Left lobe of liver (tissue), 2 donors: ENCODE measurements at places on chromosomes 6 and 20. TPM values are rescaled to one million over a fixed set of nuclear protein-coding genes. Genes with fewer than 3 reads are reported as not detected.

LRRC1 gene
- total RNA-seq: 1.0 TPM

C2 gene
- total RNA-seq: 451 TPM

DNA sequence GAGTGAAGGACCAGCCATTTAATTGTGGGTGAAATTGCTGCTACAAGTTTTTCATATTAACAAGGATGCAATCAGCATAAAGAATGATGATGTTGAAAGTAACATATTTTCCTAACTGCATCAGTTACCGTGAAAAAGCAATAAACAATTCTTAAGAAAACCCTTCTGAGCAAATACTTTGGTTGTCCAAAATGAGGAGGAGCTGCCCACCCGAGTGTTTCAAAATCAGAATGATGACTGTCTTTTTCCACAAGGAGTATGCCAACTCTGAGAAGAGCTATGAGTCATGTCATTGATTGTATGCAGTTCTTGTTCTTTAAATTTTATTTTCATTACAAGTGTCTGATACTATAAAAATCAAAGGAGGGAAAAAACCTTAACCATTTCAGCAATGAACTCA lies 470.5 kb downstream of the COL12A1 start:
- no peak for DNase-seq

GRCh38 chr6:37244430-37245310 lies 12.9 kb upstream of the TBC1D22B start:
- peak; percentile 93 for DNase-seq

DNA sequence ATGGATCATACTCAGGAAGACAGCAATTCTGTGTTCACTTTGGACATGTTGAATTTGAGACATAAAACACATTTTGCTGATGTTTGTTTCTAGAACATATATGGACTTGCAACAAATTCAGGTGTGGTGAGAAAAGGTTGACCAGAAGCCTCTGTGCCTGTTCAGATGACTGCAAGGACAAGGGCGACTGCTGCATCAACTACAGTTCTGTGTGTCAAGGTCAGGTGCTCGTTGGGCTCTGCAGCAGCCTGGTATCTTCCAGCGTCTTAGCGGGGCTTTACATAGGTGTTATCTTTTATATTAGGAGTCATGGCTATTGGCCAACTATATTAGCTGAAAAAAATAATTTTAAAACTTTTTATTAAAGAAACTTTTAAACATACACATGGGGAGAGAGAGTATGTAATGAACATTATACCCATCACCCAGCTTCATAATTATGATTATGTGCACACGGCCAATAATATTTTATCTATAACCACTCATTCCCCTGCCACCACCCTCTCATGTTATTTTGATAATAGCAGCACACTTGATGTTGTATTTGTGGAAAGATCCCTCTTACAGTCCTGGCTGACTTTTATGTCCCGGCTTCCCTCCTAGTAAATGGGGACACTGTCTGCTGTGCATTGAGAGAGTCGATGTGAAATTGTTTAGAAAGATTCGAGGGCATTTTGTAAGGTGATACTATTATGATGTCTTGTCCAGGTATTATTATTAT lies 43.4 kb downstream of the ENPP1 start:
- no peak for DNase-seq

NPEPL1 gene
- 12.8 TPM for total RNA-seq

DNA sequence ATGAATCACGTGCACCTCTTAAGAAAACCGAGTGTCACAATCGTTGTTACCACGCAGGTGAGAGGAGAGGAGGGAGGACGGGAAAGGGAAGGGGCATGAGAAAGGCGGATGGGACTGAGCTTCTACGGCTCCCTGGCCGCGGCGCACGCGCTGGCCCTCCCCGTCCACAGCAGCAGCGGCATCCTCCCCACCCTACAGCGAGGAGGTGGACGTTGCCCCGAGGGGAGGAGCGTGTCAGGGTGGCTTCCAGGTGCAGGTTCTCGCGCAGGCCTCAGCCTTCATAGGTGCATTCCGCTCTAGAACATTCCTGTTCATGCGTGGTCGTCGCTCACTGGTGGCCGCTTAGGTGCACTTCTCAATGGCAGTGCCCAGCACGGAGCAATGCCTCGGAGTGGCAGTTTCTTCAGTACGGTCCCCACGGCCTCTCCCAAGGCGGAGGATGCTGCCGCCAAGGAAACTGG lies 29.7 kb upstream of the AFDN start:
- DNase-seq: peak; percentile 80

TCF19 gene
- 0.45 TPM for total RNA-seq

BMP7 gene
- 0.38 TPM for total RNA-seq

MATN4 gene
- total RNA-seq: not detected

- no peak for DNase-seq
Observed at GRCh38 chr20:58184063-58184462, 44.4 kb downstream of the ANKRD60 start.

DNA sequence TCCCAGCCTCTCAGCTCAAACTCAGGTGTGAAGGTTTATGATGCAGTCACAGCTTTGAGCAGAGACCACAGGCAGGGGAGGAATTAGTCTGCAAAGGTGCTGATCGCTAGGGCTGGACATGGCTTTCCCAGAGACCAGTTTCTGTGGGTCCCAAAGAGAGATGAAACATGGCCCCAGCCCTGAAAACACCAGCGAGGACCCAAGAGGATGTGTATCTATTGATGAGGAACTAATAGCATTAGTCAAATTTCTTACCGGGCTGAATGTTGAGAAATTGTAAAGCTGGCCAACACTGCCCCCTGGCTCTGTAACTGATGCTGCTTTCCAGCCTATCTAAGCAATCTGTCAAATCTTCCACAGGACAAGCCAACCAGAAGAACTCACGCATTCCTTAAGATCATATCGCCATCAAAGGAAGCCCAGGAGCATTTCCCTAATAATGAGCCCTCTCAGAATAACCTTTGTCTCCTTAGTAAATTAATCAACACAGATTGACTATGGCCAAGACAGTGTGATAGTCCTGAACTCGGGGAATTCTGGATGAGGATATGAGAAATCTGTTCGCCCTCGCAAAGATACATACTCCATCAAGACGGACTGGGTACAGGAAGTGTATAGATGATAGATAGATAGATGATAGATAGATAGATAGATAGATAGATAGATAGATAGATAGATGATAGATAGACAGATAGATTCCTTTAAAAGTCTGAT lies 7.8 kb upstream of the ACSS1 start:
- no peak for DNase-seq

DNA sequence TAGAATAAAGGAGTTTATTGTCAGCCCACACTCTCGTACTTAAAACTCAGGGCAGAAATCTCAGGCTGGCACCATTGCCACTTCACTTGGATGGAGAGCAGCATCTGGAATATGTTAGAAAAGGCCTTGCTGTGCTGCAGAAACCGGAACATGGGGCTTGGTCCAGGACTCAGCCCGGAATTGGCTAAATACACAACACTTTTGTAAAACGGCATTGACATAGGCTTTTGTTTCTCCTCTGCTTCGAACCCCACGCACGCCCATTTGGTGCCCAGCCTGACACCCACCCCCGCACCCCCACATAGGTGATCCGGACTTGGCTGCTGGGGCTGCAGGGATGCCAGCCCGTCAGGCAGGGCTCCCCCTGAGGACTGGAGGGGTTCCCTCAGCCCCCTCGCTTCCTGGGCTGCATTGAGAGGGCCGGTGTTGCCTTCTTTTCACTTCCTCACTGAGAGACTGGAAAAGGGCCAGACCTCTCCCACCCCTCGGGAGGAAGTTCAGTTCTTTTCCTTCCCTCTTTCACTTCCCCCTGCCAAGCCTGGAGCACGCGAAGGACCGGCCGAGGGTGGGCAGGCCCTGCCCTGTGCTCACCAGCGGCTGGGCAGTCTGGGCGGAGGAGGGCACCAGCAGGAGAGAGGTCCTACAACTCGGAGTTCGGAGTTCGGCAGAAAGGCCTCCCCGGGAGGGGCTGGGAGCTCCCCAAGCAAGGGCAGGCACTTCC lies 17.9 kb upstream of the CST3 start:
- DNase-seq: peak; percentile 49

GRCh38 chr20:5234158-5234557 lies 82.6 kb downstream of the PROKR2 start:
- no peak for DNase-seq

DNA sequence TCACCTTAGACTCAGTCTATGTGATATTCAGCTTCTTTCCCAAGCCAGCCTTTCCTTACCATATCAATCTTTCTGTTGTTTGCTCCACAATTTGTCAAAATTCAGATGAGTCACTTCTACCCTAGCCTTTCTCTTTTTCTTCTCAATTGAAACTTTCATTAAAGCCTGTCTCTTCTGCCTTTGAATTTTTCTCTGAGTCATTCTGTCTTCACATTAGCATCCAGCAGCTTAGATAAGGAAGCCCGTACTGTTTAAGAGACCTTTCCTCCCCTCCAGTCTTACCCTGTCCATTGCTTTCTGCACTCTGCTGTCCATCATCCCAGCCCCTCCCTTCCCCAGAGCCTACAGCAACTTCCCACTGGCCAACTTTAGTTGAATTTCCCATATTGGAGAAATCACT lies 34.9 kb upstream of the RALGAPA2 start:
- DNase-seq: no peak

DNA sequence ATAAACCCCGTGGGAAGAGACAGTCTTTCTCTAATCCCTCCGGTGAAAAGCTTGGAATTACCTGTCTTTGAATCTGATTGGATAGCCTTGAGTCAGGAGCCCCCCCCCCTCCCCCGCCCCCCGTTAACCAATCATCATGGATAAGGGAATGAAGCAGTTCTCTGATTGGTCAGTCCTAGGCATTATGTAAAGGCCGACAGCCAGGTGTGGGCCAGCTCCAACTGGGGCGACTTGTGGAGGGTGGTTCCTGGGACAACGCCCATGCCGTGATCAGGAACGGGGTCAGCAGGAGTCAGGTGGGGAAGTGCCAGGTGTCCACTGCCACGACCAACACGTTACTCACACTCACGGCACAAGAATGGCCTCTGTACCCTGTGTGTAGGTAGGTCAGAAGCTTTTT lies 406.8 kb upstream of the SULF2 start:
- DNase-seq: no peak

TMC2 gene
- not detected for total RNA-seq

DNA sequence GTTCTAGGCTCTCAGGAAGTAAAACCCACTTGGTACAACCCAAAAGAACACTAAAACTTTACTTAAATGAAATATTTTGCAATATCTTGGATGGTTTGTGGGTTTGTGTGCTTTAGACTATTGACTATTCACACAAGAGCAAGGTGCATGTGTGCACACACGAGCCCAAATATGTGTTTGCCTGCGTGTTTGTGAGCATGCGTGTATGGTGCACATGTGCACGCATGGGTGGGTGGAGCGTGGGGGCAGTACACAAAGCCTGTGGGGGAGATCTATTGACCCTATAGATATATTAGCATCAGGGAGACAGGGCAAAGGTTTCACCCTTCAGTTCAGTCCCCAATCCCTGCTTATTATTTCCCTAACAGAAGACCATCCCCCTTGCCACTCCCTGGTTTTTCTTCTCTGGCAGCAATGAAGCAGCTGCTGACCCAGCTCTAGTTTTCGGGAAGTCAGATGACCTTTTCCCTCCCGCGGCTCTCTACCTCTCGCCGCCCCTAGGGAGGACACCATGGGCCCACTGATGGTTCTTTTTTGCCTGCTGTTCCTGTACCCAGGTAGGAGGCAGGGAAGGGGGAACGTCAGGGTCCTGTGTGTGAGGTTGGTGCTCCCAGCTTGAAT lies at the start of gene C2:
Gene C2, plus strand, starts transcription at position 476 of the 621 bp plus-strand sequence. Its CDS starts 36 bp downstream, at position 512.
- peak; percentile 92 for DNase-seq

ABHD16B gene
- total RNA-seq: not detected

DNA sequence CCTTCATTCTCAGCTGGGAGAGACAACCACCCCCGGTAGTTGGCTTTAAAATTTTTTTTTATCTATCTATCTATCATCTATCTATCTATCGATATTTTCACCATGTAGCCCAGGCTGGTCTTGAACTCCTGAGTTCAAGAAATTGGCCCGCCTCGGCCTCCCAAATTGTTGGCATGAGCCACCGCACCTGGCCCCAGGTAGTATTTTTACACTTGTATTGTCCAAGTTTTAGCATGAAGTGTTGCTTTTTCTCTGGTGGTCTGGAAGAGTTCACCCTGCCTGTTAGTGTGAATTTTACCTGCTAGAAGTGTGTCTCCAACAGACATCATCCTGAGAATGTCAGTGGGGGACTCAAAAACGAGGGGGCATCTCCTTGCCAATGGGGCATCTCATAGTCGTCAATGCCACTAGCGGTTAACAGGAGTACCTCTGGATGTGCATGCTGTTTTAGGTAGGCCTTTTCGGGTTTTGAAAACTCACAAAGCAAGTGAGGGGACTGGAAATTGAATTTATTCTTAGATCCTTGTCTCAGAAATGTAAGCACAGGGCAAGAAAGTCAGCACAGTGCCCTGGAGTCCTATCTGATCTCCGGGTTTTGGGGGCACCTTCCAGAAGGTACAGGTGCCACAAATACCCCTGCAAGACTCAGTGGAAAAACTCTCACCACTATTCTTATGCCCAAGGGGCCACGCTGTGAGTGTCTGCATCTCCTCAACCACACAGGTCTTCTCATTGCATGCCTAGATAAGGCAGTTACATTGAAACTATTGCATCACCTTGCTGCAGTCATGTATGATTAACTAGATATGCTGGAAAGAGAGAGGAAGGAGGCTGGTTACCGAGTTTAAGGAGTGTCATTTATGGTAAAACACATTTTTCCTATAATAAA lies 37.1 kb downstream of the TNFAIP3 start:
- no peak for DNase-seq

GRCh38 chr20:41230136-41230535 lies 87.4 kb downstream of the ZHX3 start:
- no peak for DNase-seq

DNA sequence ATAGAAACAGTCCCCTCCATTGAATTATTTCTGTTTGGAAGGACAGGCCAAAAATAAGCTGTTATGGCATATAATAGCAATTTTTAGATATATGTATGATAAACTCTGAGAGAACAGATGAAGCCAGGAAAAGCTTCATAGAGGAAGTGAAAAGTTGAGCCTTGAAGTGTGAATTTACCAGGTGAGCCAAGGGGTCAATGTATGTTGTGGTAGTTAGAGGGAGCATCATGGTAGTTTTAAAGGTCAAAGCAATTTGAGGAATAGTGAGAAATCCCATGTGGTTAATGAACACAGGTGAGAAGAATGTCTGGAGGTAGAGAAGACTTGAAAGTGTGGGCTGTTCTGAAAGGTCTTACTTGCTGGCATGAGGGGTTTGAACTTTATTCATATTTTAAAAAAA lies 47.0 kb downstream of the COL19A1 start:
- no peak for DNase-seq

GRCh38 chr6:5606546-5606945 lies 345.2 kb downstream of the FARS2 start:
- no peak for DNase-seq

DNA sequence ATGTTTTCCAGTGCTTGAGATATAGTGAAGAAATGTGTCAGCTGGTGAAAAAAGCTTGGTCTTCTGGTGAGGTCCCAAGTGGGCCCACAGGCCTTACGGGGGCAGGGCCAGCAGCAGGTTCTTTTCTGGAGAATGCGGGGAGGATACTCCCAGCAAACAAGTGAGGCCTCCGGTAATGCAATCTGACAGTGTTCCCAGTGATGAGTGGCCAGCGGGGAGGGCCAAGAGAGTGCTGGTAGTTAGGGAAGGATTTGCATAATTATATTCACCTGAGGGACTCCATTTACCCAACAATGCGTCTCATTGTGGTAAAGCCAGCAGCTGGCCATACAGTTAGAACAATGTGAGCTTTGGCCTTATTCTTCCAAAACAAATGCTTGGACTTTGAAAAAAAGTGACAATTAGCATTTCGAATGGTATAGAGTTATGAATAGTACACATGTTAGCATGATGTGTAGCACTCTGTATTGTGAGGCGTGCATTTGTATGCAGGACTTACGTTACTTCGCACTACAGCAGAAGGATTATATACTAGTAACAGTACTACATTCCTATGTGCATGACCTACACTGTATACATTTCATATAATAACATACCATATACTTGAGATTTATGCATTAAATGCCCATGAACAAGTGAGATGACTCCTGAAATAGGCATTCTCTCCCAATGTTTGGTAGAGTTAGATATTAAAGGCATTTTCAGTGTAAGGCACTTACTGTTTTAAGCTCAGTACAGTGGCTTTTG lies 69.8 kb downstream of the MYB start:
- DNase-seq: no peak
